Memory B cell (primary cell): ENCODE measurements at places on chromosomes 5 and 9.

DNA sequence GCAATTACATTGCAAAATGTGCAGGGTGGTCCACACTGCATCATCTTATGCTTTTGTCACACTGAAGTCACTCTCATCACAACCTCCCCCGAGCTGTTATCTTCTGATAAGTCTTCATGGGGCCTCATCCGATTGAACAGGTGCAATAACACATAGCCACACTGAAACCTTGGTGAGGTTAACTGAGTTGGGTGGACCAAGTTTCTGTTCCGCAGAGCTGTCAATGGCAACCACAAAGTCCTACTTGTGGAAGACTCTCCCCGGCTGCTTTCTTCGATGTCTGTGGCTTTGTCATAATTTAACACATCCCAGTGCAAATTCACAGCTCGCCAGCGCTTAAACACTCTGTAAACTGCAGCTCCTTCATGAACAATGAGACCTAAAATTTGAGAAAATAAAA is 112.2 kb downstream of the MARCHF11 start:
- H3K4me1 ChIP-seq, result no peaks in the 10 kb centered on the region
- H3K36me3 ChIP-seq, result no peaks in the 10 kb centered on the region
- no peak overlapping the region for H3K4me3 ChIP-seq
- H3K27ac ChIP-seq, result no peak overlapping the region

DNA sequence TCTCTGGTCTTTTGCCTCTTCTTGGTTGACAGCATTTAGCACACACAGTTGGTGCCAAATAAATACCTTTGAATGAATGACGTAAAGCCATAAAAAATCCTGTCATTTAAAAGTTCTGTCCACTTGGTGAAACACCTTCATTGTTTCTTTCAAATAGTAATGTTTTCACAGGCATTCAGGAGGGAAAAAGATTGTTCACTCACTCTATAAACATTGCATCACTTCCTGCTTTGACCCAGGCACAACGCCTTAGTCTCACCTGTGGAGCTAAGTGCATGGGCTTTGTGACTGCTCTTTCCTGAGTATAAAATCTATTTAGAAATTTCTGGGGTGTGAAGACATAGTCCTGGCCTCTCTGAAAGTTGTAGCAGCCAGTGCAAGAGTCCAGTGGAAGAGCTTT is 88.9 kb upstream of the CXCL14 start:
- peaks cover 7% of the 10 kb centered on the region for H3K27me3 ChIP-seq
- H3K36me3 ChIP-seq, result no peaks in the 10 kb centered on the region

DNA sequence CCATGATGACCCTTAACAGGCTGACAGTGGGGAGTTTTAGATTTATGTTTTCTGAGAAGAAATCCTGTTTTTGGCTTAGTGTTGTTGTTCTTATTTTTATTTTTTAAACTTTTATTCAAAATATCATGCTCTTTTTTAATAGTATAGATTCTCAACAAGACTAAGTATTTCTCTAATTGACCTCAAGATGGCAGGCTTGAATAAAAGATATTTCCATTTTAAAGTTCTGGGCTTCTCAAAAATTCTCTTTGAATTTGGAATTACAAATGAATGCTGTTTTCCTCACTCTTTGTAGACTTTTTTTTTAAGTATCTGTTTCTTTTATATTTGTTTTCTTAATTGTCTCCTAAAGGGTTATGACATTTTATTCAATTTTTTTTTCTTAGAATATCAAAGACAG is 50.0 kb upstream of the SH3GL2 start:
- no peaks in the 10 kb centered on the region for H3K36me3 ChIP-seq
- no peak for DNase-seq

- no peak overlapping the region for H3K27ac ChIP-seq
- DNase-seq, result no peak
- H3K27me3 ChIP-seq, result peaks cover 2% of the 10 kb centered on the region
- H3K4me1 ChIP-seq, result peaks cover 3% of the 10 kb centered on the region
Observed at GRCh38 chr9:6567140-6567591, 78.4 kb downstream of the GLDC start.

GRCh38 chr5:50965654-50966375 is 299.4 kb downstream of the PARP8 start:
- peak overlapping the region; percentile 35 for H3K27ac ChIP-seq
- peak overlapping the region; percentile 18 for H3K4me3 ChIP-seq
- H3K27me3 ChIP-seq, result peaks cover 38% of the 10 kb centered on the region
- peaks cover 7% of the 10 kb centered on the region for H3K36me3 ChIP-seq

DNA sequence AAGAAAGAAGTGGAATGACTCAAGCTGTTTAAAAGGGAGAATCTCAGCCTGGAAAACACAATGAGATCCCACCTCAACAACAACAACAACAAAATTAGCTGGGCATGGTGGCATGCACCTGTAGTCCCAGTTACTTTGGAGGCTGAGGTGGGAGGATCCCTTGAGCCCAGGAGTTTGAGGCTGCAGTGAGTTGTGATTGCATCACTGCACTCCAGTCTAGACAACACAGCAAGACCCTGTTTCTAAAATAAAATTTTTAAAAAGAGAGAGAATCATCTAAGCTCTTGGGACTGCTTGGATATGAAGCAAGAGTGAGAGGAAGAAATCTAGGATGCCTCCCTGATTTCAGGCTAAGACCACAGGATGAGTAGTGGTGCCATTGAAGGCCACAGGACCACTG is 47.4 kb upstream of the KIF2A start:
- DNase-seq, result no peak
- H3K36me3 ChIP-seq, result no peaks in the 10 kb centered on the region
- peaks cover 7% of the 10 kb centered on the region for H3K27me3 ChIP-seq

GRCh38 chr5:110853267-110853666 is 114.5 kb downstream of the SLC25A46 start:
- H3K27ac ChIP-seq, result no peak overlapping the region
- H3K4me1 ChIP-seq, result no peaks in the 10 kb centered on the region

DNA sequence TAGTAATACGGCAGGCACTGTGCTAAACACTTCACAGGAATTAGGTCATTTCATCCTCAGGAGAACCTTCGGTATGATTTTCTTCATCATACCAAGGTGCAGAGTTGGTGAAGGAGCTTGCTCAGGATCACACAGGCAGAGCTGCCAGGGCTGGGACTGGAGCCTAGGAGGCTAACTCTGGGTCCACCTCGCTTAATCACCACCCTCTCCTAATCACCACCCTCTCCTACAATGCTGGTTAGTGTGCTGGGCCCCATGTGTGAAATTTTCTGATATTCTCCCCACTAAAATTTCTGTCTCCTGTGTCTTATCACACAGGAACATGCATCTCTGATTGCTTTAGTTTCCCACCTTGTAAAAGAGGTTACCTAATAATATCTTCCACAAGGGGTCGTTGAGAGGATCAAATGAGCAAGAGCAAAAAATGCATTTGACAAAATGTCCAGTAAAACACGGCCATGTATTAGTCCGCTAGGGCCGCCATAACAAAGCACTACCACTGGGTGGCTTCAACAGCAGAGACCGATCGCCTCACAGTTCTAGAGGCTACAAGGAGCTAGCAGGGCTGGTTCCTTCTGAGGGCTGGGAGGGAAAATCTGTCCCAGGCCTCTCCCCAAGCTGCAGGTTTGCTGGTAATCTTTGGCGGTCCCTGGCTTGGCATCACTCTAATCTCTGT is 128.2 kb upstream of the NFIB start:
- no peaks in the 10 kb centered on the region for H3K4me1 ChIP-seq
- no peak overlapping the region for H3K27ac ChIP-seq
- peaks cover 9% of the 10 kb centered on the region for H3K27me3 ChIP-seq
- H3K36me3 ChIP-seq, result no peaks in the 10 kb centered on the region
- DNase-seq, result no peak

DNA sequence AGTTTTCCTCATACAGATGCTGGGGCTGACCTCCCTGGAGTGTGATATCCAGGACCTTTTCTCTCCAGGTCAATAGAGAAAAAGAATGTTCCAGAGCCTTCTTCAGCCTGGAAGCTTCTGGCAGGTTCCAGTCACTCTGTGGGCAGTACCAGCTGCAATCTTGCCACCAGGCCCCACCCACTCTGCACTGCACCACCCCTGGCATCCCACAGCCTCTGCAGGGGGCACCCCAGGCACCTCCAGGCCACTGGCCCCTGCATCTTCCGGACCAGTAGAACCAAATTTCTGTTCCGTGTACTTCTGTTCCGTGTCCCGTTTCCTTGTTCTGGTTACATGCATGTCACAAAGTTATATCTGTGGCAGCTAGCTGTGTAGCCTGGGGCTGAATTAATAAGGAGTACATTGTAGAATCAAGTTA is 83.3 kb upstream of the ZBTB43 start:
- no peak for DNase-seq
- no peaks in the 10 kb centered on the region for H3K36me3 ChIP-seq
